ENCODE measurements at places on chromosomes 1 and 21.

DNA sequence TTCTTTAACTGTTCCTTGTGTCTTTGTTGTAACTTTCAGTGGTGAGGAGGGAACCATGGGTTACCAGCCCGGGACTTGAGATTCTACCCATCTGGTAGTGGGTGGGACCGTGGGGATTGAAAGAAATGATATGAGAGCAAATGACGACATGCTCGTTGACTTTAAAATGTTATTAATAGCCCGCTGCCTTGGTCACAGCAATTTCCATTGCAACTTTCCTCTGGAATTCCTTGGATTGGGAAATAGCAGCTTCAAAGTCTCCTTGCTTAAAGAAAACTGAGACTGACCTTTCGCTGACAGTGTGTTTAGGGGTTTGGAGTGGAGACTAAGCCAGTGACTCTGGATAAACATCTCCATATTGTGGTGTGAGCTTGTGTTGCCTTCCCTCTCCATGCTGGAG, 44.2 kb upstream of the MARK1 start:
- DNase-seq = no peak

DNA sequence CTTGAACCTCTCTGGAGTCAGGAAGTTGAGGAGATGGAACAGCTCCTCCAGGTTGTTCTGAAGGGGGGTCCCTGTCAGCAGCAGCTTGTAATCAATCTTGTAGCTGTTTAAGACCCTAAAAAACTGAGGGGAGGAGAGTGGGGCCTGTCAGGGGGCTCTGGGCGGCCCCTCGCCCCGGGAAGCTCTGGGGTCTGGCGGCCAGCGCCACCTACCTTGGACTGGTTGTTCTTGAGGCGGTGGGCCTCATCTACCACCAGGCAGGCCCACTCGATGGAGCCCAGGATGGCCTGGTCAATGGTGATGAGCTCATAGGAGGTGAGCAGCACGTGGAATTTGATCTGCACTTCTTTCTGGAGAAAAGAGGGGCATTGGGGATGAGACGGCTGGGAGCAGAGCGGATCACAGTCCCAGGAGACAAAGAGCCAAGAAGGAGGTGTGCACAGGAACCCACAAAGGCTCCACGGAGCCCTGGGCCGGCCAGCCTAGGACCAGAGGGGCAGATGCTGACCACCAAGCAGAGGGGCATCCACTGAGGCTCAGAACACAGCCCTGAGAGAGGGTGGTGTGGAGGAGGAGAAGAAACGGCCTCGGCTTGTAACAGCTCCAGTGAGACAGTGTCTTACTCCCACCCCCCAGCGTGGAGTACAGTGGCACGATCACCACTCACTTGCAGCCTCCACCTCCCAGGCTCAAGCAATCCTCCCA, 43.5 kb downstream of the CHD5 start:
- DNase-seq = no peak

GRCh38 chr1:201261771-201262547, 21.3 kb upstream of the PKP1 start:
- no peak for DNase-seq

DNA sequence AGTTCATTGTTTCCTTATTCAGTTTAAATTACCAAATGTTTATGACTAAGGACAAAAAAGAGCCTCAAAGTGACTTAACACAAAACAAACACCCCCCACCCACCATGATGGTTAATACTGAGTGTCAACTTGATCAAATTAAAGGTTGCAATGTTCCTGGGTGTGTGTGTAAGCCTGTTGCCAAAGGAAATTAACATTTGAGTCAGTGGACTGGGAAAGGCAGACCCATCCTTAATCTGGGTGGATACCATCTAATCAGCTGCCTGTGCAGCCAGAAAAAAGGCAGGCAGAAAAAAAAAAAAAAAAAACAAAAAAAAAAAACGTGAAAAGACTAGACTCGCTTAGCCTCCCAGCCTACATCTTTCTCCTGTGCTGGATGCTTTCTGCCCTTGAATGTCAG, 543.4 kb downstream of the NEGR1 start:
- DNase-seq = no peak

DNA sequence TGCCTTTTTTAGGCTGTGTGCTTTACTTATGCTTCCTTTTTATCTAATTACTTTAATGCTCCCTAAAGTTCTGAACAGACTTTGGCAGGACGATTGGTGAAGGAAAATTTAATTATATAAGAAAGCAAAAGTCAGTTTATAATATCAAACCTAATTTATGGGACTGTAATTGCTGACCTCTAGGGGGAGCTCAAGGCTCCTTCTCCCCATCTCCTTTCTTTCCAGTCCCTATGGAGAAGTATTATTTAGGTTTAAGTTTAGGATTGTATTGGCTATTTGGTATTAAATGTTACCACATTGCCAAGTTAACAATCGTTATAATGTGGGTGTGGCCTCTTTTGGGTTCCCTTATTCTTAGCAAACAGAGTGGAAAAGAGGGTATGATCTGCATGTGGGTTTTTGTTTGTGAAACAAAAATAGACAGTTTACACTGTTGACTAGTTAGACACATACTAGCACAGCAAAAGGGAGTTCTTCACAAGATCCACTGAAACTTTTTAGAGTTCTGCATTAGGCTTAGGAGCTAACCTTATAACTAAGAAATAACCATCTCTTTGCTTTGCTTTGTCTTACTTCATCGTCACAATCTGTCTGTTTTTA, 48.2 kb upstream of the TNFSF4 start:
- no peak for DNase-seq

GRCh38 chr1:74690364-74690696, 16.7 kb upstream of the ERICH3 start:
- DNase-seq = no peak

- no peak for DNase-seq
Observed at GRCh38 chr21:34039678-34040382, 33.5 kb upstream of the MRPS6 start.

DNA sequence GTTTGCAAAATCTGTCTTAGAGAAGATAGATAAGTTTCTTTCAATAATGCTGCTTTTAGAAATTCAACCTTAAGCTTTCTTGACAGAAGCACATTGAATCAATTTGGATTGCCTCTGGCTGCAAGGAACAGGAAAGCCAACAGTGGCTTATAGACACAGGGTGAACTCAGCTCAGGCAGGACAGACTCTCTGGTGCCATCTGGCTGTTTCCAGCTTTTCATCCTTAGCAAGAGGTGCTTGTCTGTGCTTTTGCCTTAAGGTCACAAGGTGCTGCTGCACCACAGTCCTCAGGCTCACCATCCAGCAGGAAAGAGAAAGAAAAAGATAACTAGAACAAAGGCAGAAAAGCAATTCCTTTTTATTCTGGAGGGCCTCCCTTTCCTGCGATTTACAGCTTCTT, 93.7 kb upstream of the ETS2 start:
- no peak for DNase-seq

DNA sequence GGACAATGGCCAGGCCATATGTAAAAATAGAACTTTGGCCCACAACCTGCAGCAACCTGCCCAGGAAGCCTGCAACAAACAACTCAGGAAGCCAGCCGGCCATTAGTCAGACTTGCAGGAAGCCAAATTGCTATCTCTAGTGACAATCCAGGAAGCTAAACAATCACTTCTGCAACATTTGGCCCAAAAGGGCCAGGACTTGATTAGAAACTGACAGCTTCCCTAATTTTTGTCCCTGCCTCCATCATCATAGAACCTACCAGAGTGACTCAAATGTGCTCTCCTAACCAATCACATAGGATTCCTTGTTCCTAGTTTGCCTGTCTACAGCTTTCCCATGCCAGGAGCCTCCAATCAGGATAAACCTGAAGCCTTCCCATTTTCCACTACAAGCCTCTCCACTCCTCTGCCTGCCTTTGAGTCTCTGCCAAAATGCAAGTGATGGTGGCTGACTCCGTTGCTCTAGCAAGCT, 639.3 kb downstream of the PTPRU start:
- DNase-seq = no peak

DNA sequence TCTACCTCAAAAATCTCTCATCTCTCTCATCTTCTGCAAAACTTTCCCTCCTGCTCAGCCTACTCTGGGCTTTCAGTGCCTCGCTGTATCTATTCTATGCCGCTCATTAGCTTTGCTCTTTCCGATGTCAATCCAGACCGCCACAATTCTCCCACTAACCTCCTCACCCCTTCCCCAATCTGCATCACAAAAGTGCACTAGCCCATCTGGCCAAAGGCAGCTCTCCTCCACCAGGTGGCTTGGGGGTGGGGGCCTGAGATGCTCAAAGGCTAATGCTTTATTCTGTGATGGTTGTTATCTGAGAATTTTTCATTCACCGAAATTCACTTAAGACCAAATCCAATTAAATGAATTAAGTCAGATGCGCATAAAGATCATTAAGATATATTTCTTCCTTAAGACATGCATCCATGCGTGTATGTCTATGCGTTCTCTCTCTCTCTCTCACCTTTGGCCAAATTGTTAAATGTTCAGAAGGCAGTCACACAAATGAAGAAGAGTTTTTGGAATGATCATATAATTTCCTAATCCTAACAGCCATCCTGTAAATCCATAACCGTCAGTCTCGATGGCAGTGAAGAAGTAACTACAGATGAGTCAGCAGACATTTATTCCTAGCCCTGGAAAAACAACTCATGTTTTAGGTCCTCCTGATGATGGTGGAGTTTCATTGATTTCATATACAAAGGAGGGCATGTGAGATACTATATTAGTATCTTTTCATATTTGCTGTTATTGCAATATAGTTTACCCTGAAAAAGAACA, 111.3 kb downstream of the C1orf21 start:
- DNase-seq = no peak

DNA sequence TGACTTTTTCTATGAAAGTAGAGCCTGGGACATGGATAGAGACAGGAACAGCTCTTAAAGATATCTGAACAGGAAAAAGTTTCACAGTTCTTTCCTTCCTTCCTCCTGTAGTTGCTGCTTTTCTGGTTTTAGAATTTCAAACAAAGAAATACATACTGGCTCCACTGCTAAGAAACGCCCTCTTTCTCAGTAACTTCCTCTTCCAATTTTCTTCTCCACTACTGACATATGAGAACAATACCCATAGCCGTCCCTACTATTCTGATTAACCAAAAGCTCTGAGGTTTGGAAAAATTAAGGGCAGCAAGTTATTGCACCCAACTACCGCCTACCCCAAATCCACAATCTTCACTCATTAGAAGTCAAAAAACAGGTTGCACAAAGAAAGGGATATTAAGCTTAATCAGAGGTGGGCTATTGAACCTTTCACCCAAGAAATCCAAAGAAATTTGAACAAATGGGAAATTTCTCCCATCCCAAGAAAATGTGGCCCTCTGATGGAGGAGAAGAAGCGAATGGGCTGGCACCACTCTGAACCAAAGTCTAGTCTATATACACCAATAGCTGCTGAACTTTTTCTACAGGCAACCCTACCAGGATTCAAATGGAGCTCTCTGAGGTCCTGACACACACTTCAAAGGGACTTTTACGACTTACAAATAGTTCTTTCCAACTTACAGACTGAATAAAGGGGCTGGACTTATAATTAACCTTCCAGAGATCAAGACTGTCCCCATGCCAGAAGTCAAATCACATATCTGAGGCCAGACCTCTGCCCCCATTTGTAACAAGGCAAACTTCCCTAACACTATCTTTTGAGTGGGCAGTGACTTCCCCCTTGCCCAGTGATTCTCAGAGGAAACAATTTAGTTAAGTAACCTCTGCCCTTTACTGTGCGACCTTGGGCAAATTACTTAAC, 1.7 kb downstream of the WASF2 start:
- DNase-seq = no peak

DNA sequence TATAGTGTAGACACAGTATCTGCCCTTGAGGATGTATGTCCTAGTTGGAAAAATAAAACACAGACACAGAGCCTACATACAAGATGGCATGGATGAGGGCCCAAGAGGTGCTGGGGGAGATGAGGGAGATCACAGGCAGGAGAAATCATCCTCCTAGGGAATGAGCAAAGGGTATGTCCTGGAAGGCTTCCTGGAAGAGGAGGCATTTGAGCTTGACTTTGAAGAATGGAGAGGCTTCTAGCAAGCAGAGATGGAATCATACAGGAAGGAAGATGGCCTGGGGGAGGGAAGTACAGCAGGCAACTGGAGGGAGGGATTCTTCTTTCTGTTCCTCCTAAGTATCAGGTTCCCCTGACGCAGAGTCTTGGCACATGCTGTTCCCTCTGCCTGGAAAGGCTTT, 103.3 kb downstream of the LACTBL1 start:
- DNase-seq = no peak

DNA sequence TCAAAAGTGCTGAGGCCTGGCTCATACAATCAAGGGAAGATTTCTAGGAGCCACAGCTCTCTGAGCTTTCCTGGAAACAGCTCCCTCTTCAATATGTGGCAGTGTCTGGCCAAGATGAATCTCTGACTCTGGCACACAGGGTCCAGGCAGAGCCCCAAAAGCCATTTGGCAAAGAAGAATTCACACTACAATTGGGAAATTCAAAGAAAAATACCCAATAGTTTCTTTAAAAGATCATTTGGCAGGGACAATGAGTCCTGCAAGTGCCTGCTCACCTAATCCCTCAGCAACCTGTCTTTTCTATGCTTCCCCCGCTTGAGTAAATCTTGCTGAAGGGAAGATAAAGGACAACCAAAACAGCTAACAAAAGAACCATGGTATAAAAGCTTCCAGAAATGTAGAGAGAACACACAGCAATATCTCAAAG, 124.6 kb downstream of the TGFBR3 start:
- no peak for DNase-seq

GRCh38 chr1:226979115-226979516, 39.0 kb downstream of the COQ8A start:
- DNase-seq = no peak

GRCh38 chr1:232300466-232300865, 329.5 kb downstream of the SIPA1L2 start:
- DNase-seq = no peak

DNA sequence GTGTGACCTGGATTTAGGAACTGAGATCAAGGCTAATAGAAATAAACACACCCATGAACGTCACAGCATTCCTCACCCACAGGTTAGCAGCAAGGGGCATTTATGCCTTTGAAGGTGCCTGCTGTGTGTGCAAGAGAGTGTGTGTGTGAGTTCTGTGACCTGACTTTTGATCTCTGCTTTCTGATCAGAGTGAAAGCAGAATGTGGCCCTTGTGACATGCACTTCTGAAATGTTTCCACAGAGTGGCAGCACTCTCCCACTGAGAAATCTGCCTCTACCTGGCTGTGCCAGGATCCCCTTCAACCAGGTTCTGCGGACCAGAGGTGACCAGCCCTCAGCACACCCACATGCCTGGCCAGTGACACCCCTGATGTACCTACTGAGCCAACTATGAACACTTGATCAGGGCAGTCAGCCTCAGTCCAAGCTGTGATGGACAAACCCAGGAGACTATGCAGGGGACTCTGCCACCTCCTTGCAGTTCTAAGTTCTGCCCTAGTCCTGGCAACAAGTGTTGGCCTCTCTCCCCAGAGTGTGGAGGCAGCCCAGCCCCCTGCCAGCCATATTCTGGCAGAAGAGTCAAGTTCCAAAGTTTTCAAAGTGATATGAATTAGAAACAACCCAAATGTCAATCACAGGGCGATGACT, 41.0 kb downstream of the RXRG start:
- peak; percentile 7 for DNase-seq

GRCh38 chr1:169869426-169869825, 24.3 kb downstream of the SCYL3 start:
- no peak for DNase-seq

GRCh38 chr1:93177991-93178390, 2.2 kb downstream of the TMED5 start:
- DNase-seq = no peak

Data from C1 segment of cervical spinal cord (tissue), 14 donors.